GM23248 (cell line): ENCODE measurements at places on chromosomes 12 and 14. TPM values are rescaled to one million over a fixed set of nuclear protein-coding genes. Genes with fewer than 3 reads are reported as not detected.

- H3K27me3 ChIP-seq = no peaks in the 10 kb centered on the region
- no peak overlapping the region for H3K27ac ChIP-seq
- H3K36me3 ChIP-seq = no peaks in the 10 kb centered on the region
Observed at GRCh38 chr12:101634724-101635123, 40.0 kb downstream of the MYBPC1 start.

GRCh38 chr14:38357557-38357956 lies 101.7 kb upstream of the CLEC14A start:
- peak overlapping the region; percentile 16 for H3K27ac ChIP-seq
- no peak overlapping the region for H3K4me3 ChIP-seq
- no peaks in the 10 kb centered on the region for H3K36me3 ChIP-seq
- H3K4me1 ChIP-seq = peaks cover 15% of the 10 kb centered on the region
- H3K27me3 ChIP-seq = no peaks in the 10 kb centered on the region

- no peaks in the 10 kb centered on the region for H3K4me1 ChIP-seq
- H3K4me3 ChIP-seq = no peak overlapping the region
- H3K27ac ChIP-seq = no peak overlapping the region
- peaks cover 15% of the 10 kb centered on the region; the same call in 1 of the 2 replicates for H3K27me3 ChIP-seq
Observed at GRCh38 chr14:94021001-94021400, 5.1 kb upstream of the OTUB2 start.

DNA sequence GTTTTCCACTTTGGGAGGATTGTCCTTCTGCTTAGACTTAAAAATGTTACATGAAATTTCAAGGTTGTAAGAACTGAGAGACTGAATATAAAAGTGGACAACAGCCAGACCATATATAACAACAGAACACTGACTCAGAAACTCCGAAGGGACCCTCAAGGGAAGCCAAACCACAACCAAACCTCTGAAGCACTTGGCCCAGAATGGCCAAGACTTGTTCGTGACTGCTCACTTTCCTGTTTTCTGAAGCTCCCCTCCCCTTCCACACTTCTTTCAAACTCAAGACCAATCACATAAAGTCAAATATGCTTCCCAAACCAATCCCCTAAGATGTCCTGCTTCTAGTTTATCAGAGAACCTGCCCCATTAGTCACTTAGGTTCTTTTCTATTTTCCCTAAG lies 13.7 kb downstream of the OR6J1 start:
- no peak overlapping the region; the same call in 1 of the 2 replicates for H3K27ac ChIP-seq
- no peaks in the 10 kb centered on the region for H3K27me3 ChIP-seq
- H3K4me1 ChIP-seq = no peaks in the 10 kb centered on the region
- H3K36me3 ChIP-seq = no peaks in the 10 kb centered on the region
- peak; percentile 81 for DNase-seq

GRCh38 chr12:95474660-95474958 lies 657 bp downstream of the METAP2 start:
- H3K27ac ChIP-seq = peak overlapping the region; percentile 93
- H3K4me1 ChIP-seq = peaks cover 14% of the 10 kb centered on the region; the same call in 1 of the 2 replicates
- H3K27me3 ChIP-seq = no peaks in the 10 kb centered on the region
- DNase-seq = no peak
- peak overlapping the region; percentile 96 for H3K4me3 ChIP-seq

GRCh38 chr12:102631274-102631673 lies 150.9 kb upstream of the IGF1 start:
- peaks cover 57% of the 10 kb centered on the region for H3K4me1 ChIP-seq
- no peaks in the 10 kb centered on the region for H3K36me3 ChIP-seq
- H3K27ac ChIP-seq = peak overlapping the region; percentile 88
- no peak overlapping the region for H3K4me3 ChIP-seq
- no peaks in the 10 kb centered on the region for H3K27me3 ChIP-seq

DNA sequence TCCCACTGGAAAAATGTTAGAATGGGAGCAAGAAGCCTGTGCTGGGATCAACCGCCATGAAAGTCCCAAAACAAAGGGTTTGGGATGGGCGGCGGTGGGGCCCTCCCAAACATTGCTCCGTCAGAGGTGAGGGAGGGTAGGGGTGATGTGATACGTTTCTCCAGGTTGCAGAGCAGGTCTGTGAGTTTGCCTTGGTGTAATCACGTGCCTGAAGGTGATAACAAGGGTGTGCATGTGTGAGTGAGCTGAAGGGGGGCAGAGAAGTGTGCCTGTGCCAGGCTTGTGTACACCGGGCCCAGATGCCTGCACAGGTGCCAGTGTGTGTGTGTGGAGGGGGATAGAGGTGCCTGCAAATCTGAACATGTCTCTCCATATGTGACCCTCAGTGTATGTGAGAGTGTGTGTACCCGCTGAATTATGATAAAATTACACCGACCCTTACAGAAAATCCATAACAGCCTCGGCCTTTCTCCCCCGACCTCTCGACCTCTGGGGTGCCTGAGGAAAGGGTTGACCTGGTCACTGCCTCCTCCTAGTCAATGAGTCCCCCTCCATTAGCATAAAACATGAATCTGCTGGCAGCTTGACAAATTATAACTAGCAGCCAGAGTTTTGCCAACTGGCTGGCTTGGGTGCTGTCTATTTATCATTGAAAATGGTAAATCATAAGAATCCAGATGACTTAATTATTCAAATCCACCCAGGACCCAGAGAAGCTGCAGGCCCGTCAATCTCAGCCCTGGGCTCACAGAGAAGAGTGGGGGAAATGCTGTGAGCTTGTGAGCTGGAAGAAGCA lies 55.6 kb downstream of the SMUG1 start:
- H3K4me3 ChIP-seq = no peak overlapping the region
- H3K27ac ChIP-seq = no peak overlapping the region
- no peaks in the 10 kb centered on the region for H3K36me3 ChIP-seq
- H3K27me3 ChIP-seq = no peaks in the 10 kb centered on the region
- no peak for DNase-seq
- peaks cover 17% of the 10 kb centered on the region for H3K4me1 ChIP-seq

DNA sequence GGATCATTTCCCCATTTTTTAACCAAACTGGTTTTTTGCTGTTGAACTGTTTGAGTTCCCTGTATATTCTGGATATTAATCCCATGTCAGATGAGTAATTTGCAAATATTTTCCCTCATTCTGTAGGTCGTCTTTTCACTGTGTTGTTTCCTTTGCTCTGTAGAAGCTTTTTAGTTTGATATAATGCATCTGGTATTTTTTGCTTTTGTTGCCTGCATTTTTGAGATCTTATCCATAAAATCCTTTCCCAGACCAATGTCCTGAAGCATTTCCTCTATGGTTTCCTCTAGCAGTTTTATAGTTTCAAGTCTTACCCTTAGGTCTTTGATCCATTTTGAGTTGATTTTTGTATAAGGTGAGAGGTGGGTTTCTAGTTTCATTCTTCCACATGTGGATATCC lies 71.3 kb downstream of the LRP6 start:
- H3K4me1 ChIP-seq = peaks cover 4% of the 10 kb centered on the region; the same call in 1 of the 2 replicates
- no peaks in the 10 kb centered on the region for H3K27me3 ChIP-seq
- H3K4me3 ChIP-seq = no peak overlapping the region
- peaks cover 12% of the 10 kb centered on the region for H3K36me3 ChIP-seq

Gene HSPA2
- polyA plus RNA-seq = 29.3 and 31.4 TPM in 2 replicates

Gene NPFF
- polyA plus RNA-seq = not detected in 2 replicates
